Osteoblast (primary cell): ENCODE measurements at places on chromosomes 6 and 20. TPM values are rescaled to one million over a fixed set of nuclear protein-coding genes. Genes with fewer than 3 reads are reported as not detected.
A peak's percentile ranks its signal among the peaks of the same experiment; 100 is the strongest.

DNA sequence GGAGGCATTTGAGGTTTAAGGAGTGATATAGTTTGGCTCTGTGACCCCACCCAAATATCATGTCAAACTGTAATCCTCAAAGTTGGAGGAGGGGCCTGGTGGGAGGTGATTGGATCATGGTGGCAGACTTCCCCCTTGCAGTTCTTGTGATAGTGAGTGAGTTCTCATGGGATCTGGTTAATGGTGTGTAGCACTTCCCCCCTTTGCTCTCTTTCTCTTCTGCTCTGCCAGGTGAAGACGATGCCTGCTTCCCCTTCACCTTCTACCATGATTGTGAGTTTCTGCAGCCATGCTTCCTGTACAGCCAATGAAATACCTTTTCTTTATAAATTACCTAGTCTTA is 1.7 kb upstream of the HDDC2 start:
- no peaks in the 10 kb centered on the region for H3K27me3 ChIP-seq
- H3K4me1 ChIP-seq, result peaks cover 21% of the 10 kb centered on the region
- DNase-seq, result no peak
- H3K4me3 ChIP-seq, result no peak overlapping the region

SIRPD gene
- not detected in 2 replicates for total RNA-seq

DNA sequence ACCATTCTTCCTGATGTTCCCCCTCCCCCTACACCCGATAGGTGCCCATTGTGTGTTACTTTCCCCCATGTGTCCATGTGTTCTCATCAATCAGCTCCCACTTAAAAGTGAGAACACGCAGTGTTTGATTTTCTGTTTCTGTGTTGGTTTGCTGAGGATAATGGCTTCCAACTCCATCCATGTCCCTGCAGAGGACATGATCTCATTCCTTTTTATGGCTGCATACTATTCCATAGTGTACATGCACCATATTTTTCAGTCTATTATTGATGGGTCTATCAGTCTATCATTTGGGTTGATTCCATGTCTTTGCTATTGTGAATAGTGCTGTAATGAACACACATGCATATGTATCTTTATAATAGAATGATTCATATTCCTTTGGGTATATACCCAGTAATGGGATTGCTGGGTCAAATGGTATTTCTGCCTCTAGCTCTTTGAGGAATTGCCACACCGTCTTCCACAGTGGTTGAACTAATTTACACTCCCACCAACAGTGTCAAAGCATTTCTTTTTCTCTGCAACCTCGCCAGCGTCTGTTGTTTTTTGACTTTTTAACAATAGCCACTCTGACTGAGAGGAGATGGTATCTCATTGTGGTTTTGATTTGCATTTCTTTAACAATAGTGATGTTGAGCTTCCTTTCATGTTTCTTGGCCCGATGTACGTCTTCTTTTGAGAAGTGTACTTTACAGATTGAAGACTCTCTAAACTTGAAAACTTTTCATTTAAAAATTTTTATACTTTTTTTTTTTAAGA is 41.0 kb upstream of the GCNT2 start:
- no peaks in the 10 kb centered on the region for H3K4me1 ChIP-seq
- DNase-seq, result no peak
- H3K27ac ChIP-seq, result no peak overlapping the region
- no peak overlapping the region for H3K4me3 ChIP-seq

GRCh38 chr20:40966103-40966502 is 62.5 kb upstream of the TOP1 start:
- H3K27ac ChIP-seq, result no peak overlapping the region
- no peaks in the 10 kb centered on the region for H3K36me3 ChIP-seq
- peaks cover 5% of the 10 kb centered on the region for H3K4me1 ChIP-seq
- no peaks in the 10 kb centered on the region for H3K27me3 ChIP-seq
- no peak for DNase-seq
- no peak overlapping the region for H3K4me3 ChIP-seq

GRCh38 chr6:76593668-76594067 is 521.2 kb upstream of the IMPG1 start:
- H3K36me3 ChIP-seq, result no peaks in the 10 kb centered on the region
- no peaks in the 10 kb centered on the region for H3K4me1 ChIP-seq
- H3K27me3 ChIP-seq, result no peaks in the 10 kb centered on the region
- no peak overlapping the region for H3K27ac ChIP-seq

DNAH8 gene
- total RNA-seq, result under 0.01 and 0.36 TPM in 2 replicates

MYLK4 gene
- 0.36 and 0.88 TPM in 2 replicates for total RNA-seq

LHFPL5 gene
- total RNA-seq, result not detected in 2 replicates

DNA sequence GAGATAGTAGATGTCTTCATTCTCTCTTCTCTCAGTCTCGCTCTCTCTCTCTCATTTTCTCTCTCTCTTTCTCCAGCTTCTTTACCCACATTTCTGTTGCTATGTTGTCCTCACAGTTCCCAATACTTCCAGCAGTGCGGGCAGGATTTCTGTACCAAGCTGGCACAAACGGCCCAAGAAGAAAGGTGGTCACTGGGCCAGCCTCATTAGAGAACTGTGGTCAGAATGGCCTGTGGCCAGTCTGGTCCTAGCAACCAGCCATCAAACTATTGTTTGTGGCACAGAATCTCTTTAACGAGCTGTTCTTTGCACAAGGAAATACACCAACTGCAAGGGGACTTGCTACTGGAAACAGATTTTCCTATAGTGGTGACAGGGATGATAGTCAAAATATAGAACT is 81.3 kb downstream of the SEL1L2 start:
- no peak overlapping the region for H3K4me3 ChIP-seq
- no peaks in the 10 kb centered on the region for H3K36me3 ChIP-seq
- no peaks in the 10 kb centered on the region for H3K27me3 ChIP-seq
- no peak for DNase-seq
- no peak overlapping the region for H3K27ac ChIP-seq

THBD gene
- total RNA-seq, result 0.29 and 0.36 TPM in 2 replicates

SPDEF gene
- total RNA-seq, result 0.29 TPM in 1 of 2 replicates, not detected in the other

NKAIN4 gene
- not detected in 2 replicates for total RNA-seq

TRIM40 gene
- not detected in 2 replicates for total RNA-seq

GRCh38 chr6:29661071-29661470 is 4.2 kb downstream of the MOG start:
- no peak for DNase-seq
- no peaks in the 10 kb centered on the region for H3K4me1 ChIP-seq
- peaks cover 8% of the 10 kb centered on the region for H3K27me3 ChIP-seq
- no peak overlapping the region for H3K27ac ChIP-seq

BPIFB2 gene
- not detected in 2 replicates for total RNA-seq

GRCh38 chr20:13777171-13777601 is 7.5 kb downstream of the ESF1 start:
- no peaks in the 10 kb centered on the region for H3K27me3 ChIP-seq
- no peak for DNase-seq
- H3K36me3 ChIP-seq, result peaks cover 46% of the 10 kb centered on the region
- H3K4me3 ChIP-seq, result peak overlapping the region; percentile 37

DNA sequence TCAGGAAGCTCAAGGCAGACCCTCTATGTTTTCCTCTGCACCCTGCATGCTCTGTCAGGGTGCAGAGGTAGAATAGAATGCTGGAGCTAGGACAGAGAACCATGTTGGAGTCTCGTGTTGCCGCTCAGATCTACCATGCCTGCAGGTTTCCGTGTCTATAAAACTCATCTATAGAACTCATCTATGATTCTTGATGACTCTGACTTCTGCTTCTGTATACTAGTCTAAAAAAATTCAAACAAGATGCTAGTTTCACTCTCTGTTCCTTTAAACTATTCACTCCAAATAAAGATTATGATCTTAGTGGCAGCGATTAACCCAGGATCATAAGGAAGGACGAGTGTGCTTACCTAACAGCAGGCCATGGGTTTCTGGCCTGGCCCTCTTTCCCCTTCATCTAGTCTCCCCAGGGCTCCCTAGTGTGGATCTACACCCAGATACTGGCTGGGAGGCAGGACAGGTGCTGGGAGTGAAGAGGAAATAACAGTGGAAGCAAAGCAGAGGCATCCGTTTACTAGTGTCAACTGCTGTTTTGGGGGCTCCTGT is 162.7 kb upstream of the SUPT3H start:
- no peak overlapping the region for H3K4me3 ChIP-seq
- peaks cover 27% of the 10 kb centered on the region for H3K4me1 ChIP-seq
- no peak for DNase-seq
- H3K27me3 ChIP-seq, result no peaks in the 10 kb centered on the region

GRCh38 chr20:8803941-8804340 is 264.9 kb upstream of the PLCB4 start:
- no peak overlapping the region for H3K27ac ChIP-seq
- H3K36me3 ChIP-seq, result no peaks in the 10 kb centered on the region
- no peak overlapping the region for H3K4me3 ChIP-seq
- no peak for DNase-seq

DNA sequence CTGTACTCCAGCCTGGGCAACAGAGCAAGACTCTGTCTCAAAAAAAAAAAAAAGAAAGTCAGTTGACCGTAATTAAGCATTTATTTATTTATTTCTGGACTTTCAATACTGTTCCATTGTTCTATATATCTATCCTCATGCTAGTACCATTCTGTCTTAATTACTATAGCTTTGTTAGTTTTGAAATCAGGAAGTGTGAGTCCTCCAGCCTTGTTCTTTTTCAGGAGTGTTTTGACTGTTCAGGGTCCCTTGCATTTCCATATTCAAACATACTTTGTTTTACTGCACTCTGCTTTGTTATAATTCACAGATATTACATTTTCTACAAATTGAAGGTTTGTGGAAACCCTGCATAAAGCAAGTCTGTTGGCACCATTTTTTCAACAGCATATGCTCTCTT is 36.7 kb upstream of the ASXL1 start:
- no peak for DNase-seq
- H3K4me3 ChIP-seq, result no peak overlapping the region
- H3K27me3 ChIP-seq, result no peaks in the 10 kb centered on the region
- H3K4me1 ChIP-seq, result peaks cover 10% of the 10 kb centered on the region
- H3K36me3 ChIP-seq, result peaks cover 25% of the 10 kb centered on the region

DNA sequence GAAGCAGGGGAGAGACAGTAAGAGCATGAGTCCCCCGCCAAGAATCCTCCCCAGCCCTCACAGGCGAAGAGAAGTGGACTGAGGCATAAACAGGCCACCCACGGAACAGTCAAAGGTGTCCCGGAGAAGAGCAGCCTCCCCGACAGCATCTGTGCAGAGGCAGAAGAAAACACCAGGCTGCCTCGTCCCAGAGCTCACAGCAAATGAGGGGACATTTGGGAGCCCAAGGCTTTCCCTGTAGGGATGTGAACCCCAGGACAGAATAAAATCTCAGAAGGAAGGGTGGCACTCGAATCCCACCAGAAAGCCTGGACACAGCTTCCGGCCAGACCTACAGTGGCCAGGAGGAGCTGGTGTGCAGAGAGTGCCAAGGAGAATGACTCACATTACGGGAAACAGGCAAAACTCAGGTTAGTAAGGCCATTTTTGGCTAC is 90.4 kb downstream of the DLL1 start:
- no peaks in the 10 kb centered on the region for H3K36me3 ChIP-seq
- no peak overlapping the region for H3K4me3 ChIP-seq
- DNase-seq, result no peak
- H3K27me3 ChIP-seq, result no peaks in the 10 kb centered on the region

DNA sequence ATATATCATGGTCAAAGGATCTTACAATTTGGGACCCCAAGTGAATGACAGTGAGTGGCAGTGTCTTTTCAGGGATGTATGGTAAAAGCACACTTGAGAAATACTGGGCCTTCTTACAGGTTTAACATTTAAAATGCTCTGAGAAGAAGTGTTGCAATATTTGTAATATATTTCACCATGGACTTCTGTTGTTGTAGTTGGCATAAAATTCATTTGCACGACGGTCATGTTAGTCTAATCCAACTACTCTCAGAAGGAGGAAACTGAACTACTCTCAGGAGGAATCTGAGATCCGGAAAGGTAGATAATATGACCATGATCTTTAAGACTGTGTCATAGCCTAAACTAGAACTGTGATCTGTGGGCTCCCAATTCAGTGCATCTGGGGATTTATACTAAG is 700.1 kb downstream of the HDGFL1 start:
- DNase-seq, result no peak
- no peaks in the 10 kb centered on the region for H3K27me3 ChIP-seq
- H3K27ac ChIP-seq, result no peak overlapping the region
- H3K4me3 ChIP-seq, result no peak overlapping the region
- H3K36me3 ChIP-seq, result no peaks in the 10 kb centered on the region

DNA sequence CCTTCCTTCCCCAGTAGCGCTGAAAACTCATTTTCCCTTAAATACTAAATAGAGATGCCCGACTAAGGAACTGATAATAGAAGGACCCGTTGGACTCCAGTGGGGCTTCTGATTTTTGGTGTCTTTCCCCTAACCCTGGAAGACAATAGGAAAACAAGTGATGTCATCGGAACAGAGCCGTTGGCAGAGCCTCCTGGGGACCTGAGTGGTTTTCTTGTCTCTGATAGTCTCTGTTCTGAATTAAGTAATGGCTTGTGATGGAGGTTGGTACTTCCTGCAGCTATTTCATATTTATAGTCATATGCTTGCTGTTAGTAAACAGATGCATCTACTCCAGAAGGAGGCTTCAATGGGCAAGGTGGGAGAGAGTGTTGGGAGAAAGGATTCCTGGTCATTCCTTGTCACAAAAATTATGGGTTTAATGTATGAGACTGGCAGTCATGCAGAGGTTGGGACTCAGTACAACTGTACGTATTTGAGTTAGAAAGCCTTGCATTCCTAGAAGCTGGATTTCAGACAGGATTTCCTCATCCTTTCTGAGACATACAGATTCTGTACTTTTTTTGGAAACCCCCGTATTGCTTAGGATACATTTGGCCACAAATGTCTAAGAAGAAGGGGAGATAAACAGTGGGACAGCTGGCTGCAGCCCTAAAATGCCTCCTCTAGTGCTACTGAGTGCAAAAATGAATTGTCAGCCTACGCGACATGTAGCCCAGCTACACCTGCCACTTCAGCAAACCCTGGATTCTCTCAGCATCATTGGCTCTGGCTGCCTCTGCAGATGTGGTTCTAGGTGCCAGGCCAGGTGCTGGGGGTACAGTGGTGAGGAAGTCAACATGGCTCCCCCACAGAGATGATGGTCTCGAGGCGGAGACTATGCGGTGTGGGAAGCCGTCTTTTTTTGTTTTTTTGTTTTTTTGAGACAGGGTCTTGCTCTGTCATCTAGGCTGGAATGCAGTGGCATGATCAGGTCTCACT is 38.1 kb downstream of the CDS2 start:
- no peaks in the 10 kb centered on the region for H3K36me3 ChIP-seq
- no peak overlapping the region for H3K27ac ChIP-seq
- H3K4me1 ChIP-seq, result peaks cover 12% of the 10 kb centered on the region
- no peak for DNase-seq
- no peak overlapping the region for H3K4me3 ChIP-seq

FBXO5 gene
- 6.5 and 8.5 TPM in 2 replicates for total RNA-seq

DNA sequence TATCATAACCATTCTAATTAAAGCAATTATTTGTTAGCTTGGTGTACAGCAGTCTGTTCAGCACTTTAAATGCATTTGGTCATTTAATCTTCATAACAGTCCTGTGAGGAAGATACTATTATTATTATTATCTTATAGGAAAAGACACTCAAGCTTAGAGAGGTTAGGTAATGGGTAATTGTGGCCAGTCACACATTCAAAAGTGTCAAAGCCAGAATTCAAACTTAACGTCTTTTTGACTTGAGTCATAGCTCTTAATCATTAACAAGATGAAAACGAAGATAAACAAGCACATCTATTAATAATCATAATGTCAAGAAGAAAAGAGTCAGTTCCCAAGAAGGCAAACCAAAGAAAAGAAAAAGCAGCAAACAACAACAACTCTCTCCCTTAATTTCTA is 251.0 kb downstream of the SYNE1 start:
- no peaks in the 10 kb centered on the region for H3K27me3 ChIP-seq
- no peak overlapping the region for H3K27ac ChIP-seq

- no peak overlapping the region for H3K27ac ChIP-seq
- no peak overlapping the region for H3K4me3 ChIP-seq
- no peaks in the 10 kb centered on the region for H3K4me1 ChIP-seq
- peaks cover 2% of the 10 kb centered on the region for H3K27me3 ChIP-seq
Observed at GRCh38 chr6:150666071-150666470, 66.4 kb downstream of the PLEKHG1 start.

- no peaks in the 10 kb centered on the region for H3K27me3 ChIP-seq
- H3K36me3 ChIP-seq, result no peaks in the 10 kb centered on the region
- DNase-seq, result no peak
- no peak overlapping the region for H3K4me3 ChIP-seq
- no peak overlapping the region for H3K27ac ChIP-seq
Observed at GRCh38 chr6:117930645-117931044, 23.6 kb downstream of the SLC35F1 start.
